AG20443 (cell line): ENCODE measurements at places on chromosomes 3 and 15.

DNA sequence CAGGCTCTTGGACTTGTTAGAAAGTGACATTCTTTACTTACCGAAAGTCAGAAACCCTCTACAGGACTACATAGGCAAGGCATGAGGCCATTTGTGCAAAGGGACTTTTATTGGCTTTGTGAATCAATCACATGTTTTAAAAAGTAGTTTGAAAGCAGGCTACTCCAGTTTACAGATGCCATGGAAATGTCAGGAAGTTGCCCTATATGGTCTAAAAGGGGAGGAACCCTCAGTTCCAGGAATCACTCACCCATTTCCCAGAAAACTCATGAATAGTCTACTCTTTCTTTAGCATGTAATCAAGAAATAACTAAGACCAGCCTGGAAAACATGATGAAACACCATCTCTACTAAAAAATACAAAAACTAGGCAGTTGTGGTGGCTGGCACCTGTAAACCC, 51.0 kb upstream of the MKRN3 start:
- no peak for DNase-seq

DNA sequence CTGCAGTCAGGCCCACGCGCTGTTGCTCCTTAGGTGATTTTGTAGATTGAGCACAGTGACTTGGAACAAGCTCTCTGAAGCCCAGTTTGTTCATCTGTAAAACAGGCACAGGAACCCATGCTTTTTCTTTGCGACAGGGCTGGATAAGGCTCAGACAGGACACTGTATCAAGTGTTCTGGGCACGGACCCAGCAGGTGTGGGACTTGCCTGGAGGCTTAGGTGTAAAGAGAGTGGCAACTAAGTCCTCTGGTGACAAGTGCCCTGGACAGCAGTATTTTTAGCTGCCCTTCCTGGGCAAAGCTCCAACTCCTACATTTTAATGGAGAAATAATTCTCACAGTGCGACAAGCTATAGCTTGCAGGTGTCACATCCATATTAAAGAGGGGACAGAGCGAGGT, 32.2 kb downstream of the CD276 start:
- no peak for DNase-seq

DNA sequence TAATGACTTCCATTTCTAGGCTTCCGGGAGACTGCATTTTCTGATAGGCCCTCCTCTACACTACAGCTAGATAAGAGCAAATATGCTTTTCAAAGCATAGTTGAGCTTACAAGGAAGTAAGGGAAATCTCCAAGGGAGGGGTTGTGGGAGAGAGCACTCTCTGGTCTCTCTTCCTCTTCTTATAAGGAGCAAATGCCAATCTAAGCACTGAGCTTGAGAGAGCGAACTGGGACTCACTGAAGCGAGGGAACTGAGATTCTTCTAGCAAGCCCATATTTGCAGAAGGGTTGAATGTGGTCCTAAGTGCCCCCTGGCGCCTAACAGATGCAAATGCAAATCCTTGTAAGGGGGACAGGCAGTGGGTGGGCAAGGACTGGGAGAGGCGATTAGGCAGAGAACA, 164.8 kb downstream of the ERC2 start:
- DNase-seq: peak; percentile 37

- no peak for DNase-seq
These were observed 16.6 kb downstream of the TJP1 start for GRCh38 chr15:29805708-29806104.

DNA sequence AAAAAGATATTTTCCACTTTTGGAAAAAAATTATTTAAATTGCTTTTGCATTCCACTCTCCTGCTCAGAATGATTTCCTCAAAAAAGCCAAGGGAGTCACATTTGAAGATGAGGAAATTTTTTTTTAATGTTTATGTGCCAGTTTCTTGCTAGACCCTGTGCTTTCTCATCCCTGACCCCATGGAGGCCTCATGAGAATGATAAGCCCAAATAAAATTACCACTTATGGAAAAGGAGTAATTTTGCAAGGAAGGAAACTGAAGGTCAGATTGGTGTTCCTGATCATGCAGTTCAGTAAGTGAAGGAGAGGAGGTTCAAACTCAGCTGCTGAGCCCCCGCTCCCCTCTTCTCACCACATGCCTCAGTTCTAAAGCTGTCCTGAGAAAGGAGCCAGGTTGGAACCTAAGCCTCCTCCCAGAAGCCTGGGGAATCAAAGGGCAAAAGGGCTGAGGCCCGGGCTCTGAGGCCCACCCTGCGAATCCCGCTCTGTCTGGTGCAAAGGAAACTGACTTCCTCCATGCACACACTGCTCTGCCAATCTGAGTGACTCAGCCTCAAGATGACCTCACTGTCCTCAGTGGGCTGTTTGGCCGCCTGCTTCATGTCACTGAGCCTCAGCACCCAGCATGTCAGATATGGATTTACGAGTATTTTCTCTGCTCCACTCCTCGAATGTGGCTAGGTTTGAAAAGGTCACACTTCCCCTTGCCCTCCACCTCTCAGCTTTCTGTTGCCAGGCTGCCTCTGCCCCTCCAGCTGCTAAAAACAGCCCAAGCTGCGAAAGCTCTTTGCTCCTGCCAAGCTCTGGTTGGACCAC, 56.9 kb upstream of the FLNB start:
- DNase-seq: peak; percentile 86

- DNase-seq: peak; percentile 85
These were observed 26.4 kb upstream of the PDE8A start for GRCh38 chr15:84955089-84955848.

GRCh38 chr3:1068985-1069384, 23.8 kb upstream of the CNTN6 start:
- DNase-seq: no peak

DNA sequence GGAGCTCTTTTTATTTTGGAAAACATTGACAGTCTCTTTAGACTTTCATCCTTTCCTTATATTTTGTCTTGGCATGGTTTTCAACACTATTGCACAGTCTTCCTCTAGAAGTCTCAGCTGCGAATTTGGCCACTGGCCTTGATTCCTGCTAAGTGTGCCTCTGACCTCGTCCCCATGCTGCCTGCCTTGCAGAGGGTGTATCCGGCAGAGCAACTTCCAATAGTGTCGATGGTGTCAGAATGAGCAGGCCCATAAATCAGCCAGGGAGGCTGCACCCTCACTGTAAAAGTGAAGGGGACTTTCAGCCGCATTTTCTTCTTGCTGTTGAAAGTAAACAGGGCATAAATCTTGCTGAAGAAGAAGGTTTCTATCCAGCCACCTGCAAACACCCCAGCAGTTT, 336.7 kb upstream of the TRIM42 start:
- DNase-seq: no peak

- DNase-seq: no peak
These were observed 41.3 kb upstream of the GRIP2 start for GRCh38 chr3:14581334-14582044.

DNA sequence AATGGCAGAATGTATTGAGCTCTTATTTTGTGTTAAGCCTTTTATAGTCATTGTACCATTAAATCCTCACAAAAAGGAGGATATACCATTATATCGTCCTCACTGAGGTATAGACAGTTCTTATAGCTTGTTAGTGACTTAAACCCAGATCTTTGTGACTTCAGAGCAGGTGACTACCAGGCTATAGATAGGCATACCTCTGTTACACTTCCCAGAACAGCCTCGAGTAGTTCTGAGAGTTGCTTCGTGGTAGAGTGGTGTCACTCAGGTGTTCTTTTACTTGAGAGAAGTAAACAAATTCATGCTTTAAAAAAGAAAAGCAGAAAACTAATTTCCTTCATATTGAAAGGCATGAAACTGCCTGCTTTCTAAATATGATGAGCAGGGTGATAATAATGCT, 59.9 kb downstream of the SEC22A start:
- DNase-seq: no peak

- peak; percentile 80 for DNase-seq
These were observed 1.5 kb upstream of the MAPKBP1 start for GRCh38 chr15:41772720-41773331.

GRCh38 chr15:78076231-78077052, 1.1 kb downstream of the TBC1D2B start:
- no peak for DNase-seq

DNA sequence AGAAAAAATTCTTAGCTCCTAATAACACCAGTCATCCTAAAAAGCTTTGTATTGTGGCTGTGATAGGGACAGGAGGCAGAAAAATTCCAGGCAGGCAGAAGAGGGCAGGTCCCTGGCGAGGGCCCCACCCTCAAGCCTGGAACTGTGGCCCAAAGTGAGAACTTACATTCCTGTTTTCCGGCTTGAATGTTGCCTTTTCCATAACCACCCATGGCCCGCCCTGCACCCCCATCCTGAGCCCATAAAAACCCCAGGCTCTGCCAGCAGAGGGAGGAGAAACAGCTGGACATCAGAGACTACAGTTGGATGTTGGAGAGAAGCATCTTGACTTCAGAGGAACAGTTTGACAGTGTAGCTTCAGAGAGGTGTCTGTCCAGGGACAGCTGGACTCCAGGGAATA, 37.3 kb downstream of the SLCO2A1 start:
- no peak for DNase-seq

GRCh38 chr3:126540342-126540849, 16.4 kb downstream of the CHST13 start:
- peak; percentile 89 for DNase-seq

- DNase-seq: no peak
These were observed 46.1 kb downstream of the SOX2 start for GRCh38 chr3:181757694-181758306.

- no peak for DNase-seq
These were observed 6.5 kb upstream of the UTS2B start for GRCh38 chr3:191336833-191337232.

DNA sequence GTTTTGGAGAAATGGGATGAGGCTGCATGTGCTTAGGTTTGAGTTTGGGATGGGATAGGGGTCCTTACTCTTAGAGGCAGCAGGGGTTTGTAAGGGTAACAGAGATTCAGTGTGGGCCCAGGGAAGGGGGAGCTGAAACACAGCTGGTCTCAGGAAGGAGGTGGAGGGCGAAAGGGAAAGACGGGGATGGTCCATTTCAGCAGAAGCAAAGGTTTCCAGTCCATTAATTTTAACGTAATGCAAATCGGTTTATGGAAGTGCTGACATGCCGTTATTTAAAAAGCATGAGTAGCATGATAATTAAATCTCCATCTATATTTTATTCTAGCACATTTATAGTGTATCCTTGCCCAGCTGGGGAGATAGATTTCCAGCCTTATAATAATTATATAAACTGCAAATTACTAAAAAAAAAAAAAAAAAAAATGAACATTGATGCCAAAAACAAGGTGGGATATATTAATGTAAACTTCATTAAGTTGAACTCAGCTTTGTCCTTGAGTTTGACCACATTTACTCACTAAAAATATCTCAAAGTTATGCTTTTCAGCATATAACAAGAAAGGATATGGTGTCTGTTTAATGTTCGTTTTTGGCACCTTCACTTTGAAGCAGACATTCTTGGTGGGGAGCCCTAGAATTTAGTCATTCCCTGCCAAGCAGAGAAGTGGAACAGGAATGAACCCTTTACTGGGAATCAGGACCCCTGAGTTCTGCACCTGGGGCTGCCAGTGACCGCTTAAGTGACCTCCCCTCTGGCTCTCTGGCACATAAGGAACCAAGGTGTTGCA, 234.7 kb downstream of the THSD4 start:
- DNase-seq: no peak

GRCh38 chr15:75029378-75030022, 6.1 kb downstream of the PPCDC start:
- peak; percentile 89 for DNase-seq

DNA sequence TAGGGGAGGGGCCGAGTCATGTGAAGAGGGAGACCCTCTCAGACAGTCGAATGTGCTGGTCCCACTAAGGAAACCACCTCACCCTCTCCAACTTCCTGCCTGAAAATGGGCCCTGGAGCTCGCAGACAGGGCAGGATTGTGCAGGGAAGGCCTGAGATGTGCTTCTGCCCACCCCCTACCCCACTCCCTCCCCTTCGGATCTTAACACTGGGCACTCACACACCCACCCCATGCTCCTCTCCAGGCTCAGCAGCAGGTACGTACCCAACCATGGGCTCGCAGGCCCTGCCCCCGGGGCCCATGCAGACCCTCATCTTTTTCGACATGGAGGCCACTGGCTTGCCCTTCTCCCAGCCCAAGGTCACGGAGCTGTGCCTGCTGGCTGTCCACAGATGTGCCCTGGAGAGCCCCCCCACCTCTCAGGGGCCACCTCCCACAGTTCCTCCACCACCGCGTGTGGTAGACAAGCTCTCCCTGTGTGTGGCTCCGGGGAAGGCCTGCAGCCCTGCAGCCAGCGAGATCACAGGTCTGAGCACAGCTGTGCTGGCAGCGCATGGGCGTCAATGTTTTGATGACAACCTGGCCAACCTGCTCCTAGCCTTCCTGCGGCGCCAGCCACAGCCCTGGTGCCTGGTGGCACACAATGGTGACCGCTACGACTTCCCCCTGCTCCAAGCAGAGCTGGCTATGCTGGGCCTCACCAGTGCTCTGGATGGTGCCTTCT, 20.0 kb downstream of the ATRIP start:
- peak; percentile 24 for DNase-seq
